Stimulated activated CD8-positive, alpha-beta memory T cell treated with anti-CD3 and anti-CD28 coated beads, Interleukin-2, amount 100 ng/mL, for 1 hour (primary cell): ENCODE measurements at places on chromosomes 12 and 14.

DNA sequence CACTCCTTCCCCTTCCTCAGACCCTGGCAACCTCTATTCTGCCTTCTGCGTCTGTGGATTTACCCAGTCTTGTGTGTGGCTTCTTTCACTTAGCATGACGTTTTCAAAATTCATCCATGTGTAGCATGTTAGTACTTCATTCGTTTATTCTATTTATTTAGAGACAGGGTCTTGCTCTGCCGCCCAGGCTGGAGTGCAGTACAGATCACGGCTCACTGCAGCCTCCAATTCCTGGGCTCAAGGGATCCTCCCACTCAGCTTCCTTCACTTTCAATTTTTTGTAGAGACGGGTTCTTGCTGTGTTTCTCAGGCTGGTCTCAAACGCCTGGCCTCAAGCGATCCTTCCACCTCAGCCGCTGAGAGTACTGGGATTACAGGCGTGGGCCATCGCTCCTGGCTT lies 37.0 kb downstream of the B4GALNT3 start:
- no peak for DNase-seq

DNA sequence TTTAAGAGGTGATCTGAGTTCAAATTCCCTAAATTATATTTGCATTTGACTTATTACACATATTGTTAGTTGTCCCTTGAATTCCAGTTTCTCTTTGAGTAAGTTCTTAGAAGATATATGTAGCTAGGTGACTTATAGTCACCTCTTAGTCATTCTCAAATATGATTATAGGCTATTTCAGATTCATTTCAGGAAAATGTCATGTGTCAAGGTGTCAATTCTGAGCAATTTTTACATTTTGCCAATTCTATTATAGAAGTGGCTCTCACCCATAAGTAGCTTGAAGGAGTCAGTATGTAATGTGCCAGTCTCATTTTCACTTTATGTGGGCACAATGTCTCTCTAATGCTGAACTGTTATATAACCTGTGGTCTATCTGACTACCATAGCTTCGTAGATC lies 623.4 kb downstream of the DIO2 start:
- DNase-seq, result no peak

DNA sequence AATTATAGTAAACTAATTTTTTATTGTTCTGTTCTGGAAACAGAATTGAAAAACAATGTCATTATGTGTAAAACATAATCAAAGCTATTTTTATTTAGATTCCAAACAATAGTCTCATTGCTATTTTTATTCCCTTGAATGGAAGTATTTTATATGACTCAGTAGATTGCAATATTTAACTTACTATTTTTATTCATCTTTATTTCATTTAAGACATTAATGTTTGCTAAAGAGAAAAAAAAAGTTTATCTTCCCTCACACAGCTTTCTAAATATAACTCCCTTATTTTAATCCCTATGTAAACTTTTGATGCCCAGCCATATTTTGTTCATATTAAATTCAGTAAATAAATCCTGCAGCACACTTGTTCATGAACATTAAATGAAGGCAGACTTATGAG lies 622.4 kb downstream of the SLC6A15 start:
- DNase-seq, result no peak

DNA sequence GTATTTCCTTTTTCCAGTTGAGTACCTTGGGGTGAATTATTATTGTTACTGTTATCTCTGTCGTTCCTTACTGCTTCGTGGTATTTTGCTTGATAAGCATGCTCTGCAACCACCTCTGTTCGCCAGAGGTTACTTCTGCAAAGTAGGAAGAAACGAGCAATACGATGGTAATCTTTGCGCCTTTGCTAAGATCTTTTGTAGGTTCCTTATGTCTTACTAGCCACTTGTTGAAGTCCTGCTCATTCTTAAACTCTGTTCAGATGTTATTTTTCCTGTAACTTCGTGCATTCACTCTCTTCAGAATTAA lies 729 bp upstream of the M6PR start:
- no peak for DNase-seq

GRCh38 chr12:89040146-89040964 lies 311.9 kb downstream of the DUSP6 start:
- DNase-seq, result peak; percentile 37

GRCh38 chr12:53722450-53723041 lies 4.7 kb downstream of the CALCOCO1 start:
- DNase-seq, result no peak

DNA sequence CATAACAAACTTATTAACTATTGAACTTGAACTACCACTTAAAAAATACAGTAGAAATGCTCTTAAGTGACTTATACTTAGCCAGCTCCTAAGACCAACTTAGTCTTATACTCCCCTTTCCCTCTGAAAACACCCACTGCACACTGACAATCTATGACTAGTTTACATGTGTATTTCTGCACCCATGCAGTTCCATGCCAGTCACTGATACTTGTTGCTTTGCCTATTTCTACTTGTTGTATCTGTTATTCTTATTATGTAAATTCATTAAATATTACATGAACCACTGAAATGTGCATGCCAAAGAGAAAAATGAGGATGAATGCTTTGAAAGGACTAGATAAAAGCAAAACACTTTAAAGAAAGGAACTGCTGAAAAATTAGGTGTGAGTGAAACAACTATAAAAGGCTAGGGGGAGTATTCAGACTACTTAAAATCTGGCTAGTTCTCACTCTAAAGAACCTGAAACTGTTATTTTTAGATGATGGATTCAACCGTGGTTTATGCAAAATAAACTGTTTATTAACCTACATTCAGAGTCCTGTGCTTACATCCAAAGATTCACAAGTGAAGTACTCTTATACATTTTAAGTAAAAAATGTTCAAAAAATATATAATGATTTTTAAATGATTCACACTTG lies 74.7 kb downstream of the RPS6KA5 start:
- no peak for DNase-seq

DNA sequence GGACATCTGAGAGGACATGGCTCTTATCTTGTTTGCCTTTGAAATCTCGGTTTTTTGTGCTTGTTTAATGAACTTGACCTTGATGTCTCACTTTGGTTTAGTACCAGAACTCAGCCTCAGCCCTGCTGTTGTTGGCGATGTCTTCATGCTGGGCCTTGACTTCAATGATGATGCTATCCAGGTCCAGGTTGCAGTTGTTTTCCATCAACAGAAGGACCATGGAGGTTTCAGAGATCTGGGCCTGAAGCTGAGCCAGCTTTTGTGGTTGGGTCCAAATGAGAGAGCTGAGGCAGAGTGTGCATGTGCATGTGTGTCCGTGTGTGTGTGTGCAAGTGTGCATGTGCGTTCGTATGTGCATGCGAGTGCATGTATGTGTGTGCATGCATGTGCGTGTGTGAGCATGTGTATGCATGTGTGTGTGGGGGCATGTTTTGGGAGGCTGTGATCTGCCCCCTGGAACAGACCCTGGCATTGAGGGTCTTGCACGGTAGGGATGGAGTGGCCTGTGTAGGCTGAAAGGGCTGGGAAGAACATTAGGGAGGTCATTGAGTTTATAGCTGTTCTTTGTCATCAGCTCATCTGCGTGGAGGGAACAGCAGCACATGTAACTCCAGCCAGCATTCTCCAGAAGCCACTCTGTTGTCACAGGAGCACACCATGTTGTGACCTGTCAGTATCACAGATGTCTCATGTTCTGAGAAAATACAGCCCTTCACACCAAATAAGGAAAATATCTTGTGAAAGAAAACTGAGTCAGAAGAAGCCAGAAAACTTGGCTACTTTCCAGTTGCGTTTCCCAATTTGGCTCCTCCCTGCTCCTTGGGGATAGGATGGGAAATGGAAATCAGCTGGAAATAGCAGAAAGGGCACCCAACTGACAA lies 10.0 kb upstream of the KRT82 start:
- no peak for DNase-seq

- DNase-seq, result no peak
These were observed 2.8 kb downstream of the SRSF9 start for GRCh38 chr12:120466560-120467315.

DNA sequence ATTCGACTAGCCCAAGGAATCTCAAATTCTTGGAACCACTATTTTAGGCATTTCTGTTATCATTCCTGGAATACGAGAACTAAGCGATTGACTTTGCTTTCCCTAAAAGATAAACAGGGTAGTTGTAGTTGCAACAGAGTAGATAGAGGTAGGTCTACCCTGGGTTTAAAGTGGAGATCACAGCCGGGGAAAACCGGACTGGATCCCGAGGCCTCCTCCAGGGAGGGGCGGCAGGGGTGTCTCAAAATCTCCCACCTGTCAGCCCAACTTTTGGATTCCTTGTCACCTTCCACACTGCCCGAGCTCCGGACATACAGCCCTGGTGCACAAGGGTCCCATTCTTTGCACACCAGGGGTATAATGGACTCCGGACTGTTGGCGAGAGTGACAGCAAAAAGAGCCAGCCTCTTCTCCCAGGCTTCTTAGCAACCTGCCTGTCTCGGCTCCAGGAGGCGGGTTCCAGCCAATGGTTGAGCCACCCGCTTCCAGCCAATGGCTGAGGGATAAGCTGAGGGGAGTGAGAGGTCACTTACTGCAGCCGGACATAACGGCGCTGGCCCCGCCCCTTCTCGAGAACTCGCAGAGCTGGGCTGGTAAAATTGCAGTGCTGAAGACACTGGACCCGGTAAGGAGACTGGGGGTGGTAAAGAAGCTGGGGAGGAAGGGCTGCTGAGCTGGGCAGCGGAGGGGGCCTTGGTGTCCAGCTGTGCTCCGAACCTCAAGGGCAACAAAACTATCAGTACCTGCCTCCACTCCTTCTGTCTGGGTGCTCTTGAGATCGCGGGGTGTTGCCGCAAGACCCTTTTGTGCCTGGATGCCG lies at the start of gene SUOX:
Gene SUOX (plus strand): TSS at position 562 of the 820 bp plus-strand sequence. CDS start 4,946 bp downstream, outside the sequence.
- DNase-seq, result no peak

DNA sequence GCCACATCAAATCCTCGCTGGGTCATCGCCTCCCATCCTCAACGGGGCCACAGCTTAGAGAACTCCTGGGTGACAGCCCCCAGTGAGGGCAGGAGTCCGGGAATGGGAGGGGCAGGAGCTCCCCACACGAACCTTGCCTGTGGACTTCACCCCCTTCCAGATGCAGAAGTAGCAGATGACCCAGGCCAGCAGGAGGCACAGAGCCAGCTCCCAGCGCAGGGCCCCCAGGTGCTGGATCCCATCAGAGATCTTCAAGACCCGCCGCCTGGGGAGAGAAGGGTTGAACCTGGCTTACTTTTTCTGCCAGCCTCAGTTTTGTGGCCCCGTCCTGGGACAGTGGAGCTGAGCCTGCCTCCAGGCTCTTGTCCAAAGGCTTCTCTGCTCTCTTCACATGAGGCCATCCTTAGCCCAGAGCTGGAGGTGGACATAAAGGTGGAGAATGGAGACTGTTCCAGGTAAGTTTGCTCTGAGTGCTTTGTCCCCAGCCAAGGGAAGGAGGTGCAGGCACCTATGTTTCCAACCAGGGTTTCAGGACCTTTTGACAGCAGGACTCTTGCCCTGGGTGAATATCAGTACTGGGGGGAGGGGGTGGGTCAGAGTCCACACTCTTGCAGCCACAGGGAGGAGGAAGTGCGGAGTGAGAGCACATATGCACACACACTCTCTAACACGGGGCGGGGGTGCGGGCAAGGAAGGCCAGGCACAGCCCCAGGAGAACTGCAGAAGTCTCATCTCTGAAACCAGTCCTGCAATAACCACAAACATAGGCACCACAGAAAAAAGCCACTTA lies 23.3 kb upstream of the SLC6A12 start:
- DNase-seq, result no peak

- no peak for DNase-seq
These were observed 1.3 kb downstream of the ESYT1 start for GRCh38 chr12:56129206-56129941.

- DNase-seq, result no peak
These were observed 43.2 kb upstream of the MEG3 start for GRCh38 chr14:100782516-100783320.

DNA sequence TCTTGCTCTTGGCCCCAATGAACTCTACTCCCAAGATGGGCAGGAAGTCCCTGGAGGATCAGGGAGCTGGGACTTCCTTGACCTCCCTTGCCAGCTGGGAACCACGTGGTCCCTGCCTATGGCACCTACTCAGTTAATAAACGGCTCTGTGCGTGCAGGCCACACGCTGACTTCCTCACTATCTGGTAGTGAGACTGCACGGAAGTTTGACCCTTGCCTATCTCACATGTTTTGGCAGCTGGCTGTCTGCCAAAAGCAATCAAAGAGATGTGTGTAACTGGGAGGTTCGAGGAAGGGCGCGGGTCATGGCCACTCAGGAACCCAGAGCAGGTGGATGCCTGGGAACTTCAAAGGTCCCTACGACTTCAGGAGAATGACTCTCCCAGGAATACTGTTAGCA lies 57.9 kb downstream of the RFLNA start:
- no peak for DNase-seq

DNA sequence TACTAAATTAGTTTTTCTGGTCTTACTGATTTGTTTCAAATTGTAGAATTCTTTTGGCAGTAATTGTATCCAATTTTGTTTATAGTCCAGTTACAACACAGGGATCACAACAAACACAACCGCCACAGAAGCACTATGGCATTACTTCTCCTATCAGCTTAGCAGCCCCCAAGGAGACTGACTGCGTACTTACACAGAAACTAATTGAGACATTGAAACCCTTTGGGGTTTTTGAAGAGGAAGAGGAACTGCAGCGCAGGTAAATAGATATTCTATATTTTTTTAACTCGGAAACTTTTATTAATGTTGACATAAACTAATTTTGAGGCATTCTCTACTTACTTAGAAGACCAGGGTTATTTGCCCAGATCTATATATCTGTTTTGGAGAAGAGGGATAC lies 17.8 kb downstream of the PAPOLA start:
- no peak for DNase-seq

- DNase-seq, result no peak
These were observed 11.5 kb downstream of the GPR33 start for GRCh38 chr14:31476131-31476866.

- no peak for DNase-seq
These were observed 123.7 kb downstream of the IGF1 start for GRCh38 chr12:102356690-102357089.

DNA sequence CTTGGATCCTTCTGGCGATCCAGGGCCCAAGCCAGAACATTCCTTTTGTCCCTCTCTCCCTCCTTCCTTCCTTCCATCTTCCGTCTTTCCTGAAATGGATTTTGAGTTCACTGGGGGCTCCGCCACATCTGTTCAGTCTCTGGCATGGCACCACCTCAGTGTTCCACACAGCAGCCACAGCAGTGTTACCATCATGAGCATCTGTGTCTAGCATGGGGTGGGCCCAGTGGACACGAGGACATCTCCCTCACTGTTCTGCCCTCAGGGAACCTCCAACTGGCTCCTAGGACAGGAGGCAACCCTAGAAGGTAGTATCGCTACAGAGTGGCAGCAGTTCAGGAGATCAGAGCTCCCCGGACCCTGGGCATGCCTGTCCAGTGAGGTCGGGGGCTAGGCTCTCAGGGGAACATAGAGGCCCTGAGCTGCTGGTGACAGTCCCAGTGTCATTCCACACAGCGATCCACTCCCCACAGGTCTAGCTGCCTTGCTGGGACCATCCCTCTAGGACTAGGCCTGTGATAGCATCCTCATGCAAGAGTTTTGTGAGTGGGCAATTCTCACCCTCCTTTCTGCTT lies 59.0 kb downstream of the GALNT16 start:
- no peak for DNase-seq
